ENCODE measurements at places on chromosomes 5 and 9.

- no peak for DNase-seq
These were observed 108.3 kb downstream of the WNK2 start for GRCh38 chr9:93292288-93292615.

DNA sequence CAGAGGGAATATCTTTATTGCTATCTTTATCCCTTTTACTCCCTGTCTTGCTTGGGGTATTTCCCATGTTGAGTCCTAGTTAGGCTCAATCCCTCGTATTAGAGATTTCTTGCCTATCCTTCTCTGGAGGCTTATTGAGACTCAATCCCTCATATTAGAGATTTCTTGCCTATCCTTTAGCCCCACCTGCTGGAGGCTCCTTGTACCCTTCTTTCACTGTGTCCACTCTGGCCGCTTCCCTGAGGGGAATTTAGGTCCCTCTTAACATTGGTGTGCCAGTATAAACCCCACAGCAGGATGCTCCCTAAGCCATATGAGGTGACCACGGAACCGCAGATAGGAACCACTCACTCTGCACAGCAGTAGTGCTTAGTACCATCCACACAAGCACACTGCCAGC lies 110.7 kb upstream of the MAMDC2 start:
- no peak for DNase-seq

DNA sequence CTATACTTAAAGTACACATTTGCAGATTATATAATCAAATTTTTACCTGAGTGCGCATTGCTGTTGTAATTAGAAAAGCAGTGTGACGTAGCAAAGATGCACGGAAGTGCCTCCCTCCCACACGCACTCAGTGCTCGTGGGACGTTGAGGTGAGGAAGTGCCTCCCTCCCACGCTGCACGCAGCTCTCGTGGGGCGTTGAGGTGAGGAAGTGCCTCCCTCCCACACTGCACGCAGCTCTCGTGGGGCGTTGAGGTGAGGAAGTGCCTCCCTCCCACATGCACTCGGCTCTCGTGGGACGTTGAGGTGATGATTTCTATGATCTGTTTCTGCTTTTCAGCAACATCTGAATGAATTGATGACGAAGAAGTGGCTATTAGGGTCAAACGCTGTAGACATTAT lies 21.0 kb downstream of the EXOC3 start:
- DNase-seq, result peak; percentile 47

DNA sequence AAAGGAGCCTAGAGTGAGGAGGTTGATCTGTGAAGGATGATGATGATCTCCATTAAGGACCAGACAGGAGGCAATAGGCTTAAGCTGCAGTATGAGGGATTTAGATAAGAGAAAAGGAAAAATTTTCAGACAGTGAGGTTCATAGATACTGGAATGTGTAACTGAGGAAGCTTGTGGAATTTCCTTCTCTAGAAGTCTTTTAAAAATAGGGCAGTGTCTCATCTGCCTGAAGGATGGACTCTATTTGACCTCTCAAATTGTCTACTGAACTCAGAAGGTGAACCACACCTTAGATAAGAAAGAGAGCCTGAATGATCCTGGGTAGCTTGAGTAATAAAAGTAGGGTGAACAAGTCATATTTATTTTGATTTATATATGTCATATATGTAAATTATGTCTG lies 148.2 kb upstream of the CDKN2B start:
- DNase-seq, result no peak

DNA sequence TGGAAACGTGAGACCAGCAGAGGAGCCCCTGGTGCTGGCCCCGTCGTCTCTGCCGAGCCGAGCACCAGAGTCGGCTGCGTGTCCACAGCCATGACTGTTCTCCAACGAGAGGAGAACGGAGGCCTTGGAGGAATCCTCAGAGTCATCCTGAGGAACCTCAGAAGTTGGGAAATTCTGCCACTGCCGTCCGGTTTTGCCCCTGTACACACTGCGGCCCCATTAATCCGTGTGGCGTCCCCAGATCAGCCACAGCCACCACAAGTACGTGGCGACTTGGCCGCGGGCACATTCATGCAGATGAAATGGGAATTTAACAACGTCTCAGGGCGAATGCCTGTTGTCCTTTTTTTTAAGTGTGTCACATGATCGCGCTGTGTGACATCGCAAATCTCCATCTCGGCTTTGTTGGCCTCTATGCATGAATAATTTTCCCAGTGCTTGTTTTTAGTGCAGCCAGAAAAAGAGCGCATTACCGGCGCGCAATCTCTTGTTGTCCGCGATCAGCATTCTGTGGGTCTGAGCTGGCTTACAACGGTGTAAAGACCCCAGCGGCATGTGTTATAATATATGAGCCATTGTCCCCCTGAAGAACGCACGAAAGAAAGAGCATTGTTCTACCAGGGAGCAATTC lies 323.0 kb upstream of the IRX4 start:
- DNase-seq, result no peak

DNA sequence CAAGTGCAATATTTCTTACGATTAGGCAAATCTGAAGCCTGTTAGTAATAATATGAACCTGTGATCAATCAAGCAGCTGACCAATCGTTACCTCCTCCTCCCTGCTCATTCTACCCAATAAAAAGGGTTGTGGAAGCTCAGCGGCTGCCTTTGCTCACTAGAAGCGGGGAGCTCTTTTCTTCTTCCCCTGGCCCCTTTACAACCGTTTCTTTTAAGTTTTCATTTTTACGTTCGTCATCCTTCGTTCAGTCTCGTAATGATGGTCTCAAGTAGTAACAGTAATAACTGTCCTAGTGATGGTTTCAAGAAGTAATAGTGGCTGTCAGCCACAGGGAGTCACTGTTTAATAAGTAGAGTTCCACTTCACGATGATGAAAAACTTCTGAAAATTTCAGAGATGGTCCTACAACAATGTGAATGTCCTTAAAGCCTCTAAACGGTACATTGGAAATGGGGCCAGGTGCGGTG lies 6.2 kb downstream of the UGT3A2 start:
- DNase-seq, result no peak

DNA sequence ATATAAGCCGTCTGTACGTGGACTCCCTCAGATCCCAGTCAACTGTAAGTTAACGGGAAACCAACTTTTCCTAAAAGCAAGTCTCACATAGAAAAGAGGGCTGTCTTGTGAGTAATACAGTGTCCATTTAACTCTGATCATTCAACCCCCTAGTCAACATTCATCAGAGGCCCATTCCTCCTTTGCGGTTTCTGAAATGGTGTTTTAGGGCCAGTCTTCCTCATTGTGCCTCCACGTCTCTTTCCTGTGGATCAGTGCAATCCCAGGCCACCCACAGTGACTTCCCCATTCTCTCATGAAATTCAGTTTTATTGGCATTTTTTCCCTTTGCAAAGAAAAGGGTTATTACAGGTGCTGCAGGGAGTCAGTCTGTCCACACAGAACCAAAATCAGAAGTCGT lies 261.8 kb downstream of the NR3C1 start:
- no peak for DNase-seq

DNA sequence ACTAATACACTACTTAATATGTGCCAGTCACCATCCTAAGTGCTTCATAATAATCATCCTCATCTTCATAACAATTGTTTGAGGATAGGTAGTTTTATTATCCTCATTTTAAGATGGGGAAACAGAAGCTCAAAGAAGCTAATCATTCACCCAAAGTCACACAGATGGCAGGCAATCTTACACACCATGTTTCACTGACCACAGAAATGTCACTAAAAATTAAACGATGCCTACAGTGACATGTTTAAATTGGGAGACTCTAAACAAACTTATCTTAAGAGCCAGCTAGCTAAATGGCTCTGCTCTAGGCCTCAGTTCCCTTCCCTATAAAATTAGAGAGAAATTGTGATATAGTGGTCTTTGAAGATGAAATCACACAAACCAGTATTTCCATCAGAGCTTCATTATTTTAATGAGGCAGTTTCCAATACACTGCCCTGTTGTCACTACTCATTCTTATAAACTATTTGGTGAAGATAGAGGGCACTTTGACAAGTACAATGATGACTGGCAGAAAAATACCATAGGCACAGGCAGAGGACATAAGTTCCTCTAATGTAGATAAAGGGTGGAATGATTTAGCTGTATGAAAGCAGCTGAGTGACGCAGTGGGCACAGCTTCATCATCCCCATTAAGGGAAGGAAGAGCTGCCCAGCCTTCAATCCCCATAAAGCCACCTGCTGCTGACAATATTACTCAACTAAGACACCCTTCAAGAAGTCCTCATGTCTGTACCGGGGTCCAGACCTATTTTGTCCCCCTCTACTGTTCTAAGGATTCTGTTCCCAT lies 224.1 kb downstream of the ACTL7B start:
- no peak for DNase-seq

GRCh38 chr5:68137511-68138140 lies 77.9 kb upstream of the PIK3R1 start:
- DNase-seq, result no peak

- DNase-seq, result no peak
These were observed 12.0 kb downstream of the CTNNAL1 start for GRCh38 chr9:109001275-109001676.

GRCh38 chr9:68540712-68541535 lies at the start of gene TMEM252:
TSS of gene TMEM252 (minus strand) at chr9:68540883. CDS start at chr9:68540814, 69 bp downstream.
- no peak for DNase-seq

GRCh38 chr5:168879331-168879730 lies 300.2 kb upstream of the PANK3 start:
- no peak for DNase-seq

DNA sequence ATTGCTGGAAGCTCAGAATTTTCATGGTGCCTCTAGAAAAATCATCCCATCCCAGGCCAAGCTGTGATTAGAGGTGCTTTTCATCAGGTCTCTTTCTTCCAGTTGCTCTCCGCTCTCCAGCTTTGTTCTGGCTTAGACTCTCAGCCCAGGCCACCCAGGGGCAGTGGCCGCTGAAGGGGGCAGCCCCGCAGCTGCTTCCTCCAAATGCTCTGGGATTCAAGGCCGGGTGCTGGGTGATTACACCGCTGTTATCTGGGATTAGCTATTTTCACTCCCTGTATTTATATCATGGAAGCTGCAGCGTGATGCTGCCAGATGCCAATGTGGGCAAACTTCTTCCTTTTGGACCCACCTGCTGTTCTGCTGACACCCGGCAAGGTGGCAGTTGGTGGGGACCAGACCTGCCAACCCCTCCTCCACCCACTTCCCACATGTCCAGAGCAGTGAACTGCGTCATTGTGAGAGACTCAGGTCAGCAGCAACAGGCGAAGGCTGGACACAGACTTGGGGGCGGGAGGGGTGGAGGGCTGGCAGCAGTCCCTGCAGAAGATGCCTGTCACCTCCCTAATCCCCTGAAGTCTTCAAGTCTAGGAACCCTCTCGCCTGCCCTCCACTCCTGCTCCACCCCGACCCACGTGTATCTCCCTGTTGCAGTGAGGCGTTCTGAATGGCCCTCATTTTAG lies 33.9 kb upstream of the NKX2-5 start:
- DNase-seq, result no peak

GRCh38 chr9:133103987-133104505 lies 17.0 kb downstream of the RALGDS start:
- no peak for DNase-seq

DNA sequence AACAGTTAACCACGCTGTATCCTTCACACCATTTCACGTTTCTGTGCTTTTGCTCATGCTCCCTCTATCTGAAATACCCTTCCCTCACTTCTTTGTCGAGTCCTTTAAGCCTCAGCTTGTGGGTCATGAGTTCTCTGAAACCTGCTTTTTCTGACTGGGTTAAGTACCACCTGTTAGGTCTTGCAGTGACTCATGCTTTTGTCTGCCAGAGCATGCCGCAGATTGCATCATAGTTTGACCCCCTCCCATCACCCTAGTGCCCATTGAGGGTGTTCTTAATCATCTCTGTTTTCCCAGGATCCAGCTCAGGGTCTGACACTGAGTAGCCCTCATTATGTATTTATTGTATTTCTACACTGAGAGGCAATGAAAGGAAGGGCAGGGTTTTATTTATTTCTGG lies 190.2 kb downstream of the ASTN2 start:
- DNase-seq, result no peak

- DNase-seq, result no peak
These were observed 33.0 kb downstream of the KIF4B start for GRCh38 chr5:155046591-155046990.

DNA sequence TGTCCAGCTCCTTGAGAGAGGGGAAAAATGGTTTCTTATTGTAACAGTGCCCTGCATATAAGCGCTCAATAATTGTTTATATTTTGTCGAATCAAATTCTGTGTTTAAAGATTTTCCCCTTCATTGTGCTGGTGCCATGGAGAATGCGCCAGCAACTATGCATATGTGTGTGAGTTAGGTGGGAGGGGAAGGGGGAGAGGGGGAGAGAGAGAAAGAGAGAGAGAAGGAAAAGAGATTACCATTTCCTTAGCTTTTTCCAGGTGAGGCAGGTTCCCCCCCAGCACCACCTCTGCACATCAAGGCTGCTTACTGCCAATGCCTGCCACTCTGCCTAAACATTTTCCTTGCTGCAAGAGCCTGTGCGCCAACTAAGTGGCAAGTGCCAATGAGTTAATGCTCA lies 111.0 kb downstream of the PJA2 start:
- DNase-seq, result no peak

- no peak for DNase-seq
These were observed 255.5 kb downstream of the PDE4D start for GRCh38 chr5:59637884-59638580.

GRCh38 chr9:127970401-127971313 lies 10.1 kb downstream of the EEIG1 start:
- DNase-seq, result no peak

Measured in stimulated activated CD8-positive, alpha-beta memory T cell treated with anti-CD3 and anti-CD28 coated beads, Interleukin-2, amount 100 ng/mL, for 1 hour (primary cell).